Panc1 (cell line): ENCODE measurements at places on chromosomes 4 and X. TPM values are rescaled to one million over a fixed set of nuclear protein-coding genes. Genes with fewer than 3 reads are reported as not detected.

GRCh38 chr4:100286636-100287035 lies 96.4 kb upstream of the DDIT4L start:
- no peaks in the 10 kb centered on the region for H3K27me3 ChIP-seq
- H3K4me1 ChIP-seq = no peaks in the 10 kb centered on the region
- no peak overlapping the region for H3K4me3 ChIP-seq

Gene PPP1R3F
- 8.3 TPM for total RNA-seq

Gene SYP
- 12.4 TPM for total RNA-seq

DNA sequence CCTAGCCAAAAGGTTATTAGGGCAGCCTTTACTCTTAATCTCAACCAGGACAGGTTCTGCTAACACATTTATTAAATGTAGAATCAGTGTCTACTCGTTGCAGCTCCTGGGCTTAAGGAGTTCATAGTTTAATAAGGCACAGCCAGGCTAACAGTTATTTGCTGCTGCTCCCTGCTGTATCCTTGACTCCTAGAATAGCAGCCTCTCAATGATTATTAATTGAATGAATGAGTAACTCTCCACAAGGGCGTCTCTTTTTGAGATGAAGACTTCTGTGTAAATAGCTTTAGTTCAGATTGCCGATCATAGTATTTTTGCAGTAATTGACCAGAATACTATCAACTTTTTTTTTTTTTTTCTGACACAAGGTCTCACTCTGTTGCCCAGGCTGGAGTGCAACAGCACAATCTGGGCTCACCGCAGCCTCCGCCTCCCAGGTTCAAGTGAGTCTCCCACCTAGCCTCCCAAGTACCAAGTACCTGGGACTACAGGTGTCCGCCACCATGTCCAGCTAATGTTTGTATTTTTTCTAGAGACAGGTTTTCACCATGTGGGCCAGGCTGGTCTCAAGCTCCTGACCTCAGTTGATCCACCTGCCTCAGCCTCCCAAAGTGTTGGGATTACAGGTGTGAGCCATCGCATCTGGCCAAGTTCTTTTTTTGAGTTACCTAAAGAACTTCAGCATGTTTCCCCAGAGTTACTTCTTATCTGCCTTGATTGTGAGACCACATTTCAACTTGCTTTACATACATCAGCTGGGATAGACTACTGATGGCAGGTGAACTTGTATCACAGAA lies 2.9 kb downstream of the UGDH start:
- peaks cover 12% of the 10 kb centered on the region for H3K36me3 ChIP-seq
- H3K27ac ChIP-seq = peak overlapping the region; percentile 98
- no peak for DNase-seq
- peak overlapping the region; percentile 96 for H3K4me3 ChIP-seq

Gene SCML2
- 7.1 TPM for total RNA-seq

DNA sequence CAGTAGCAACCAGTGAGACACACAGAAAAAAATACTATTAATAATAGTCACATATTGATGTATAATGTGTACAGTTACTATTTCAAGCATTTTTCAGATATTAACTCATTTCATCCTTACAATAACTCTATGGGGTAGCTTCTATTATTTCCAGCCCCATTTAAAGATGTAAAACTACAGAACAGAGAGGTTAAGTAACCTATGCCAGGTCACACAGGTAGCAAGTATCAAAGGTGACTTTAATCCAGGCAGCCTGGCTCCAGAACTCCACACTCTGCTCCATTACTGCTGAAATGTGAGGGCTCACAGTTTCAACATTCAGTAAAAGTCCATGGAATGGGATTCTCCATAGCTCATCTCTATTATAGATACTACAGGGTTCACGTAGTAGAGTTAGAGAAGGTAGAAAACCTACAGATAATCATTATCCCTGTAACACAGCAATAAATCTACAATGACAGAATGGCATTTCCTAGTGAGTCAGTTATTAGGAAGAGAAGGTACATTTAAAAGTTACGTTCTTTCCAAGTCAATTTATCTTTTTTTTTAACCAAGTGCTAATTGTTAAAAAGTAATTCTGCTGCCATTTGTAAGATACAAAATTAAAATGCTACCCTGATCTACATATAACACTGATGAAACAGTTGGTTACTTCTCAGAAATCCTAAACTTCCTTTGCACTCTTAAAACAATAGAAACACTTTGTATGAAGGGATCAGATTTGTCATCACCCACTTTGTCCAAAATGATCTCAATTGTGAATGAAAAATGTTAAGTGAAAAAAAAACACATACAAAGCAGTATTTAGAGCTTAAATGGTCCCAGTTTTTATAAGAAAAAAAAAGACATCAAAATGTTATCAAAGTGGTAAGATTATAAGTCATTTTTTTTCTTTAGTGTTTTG lies 18.7 kb downstream of the RELL1 start:
- peaks cover 50% of the 10 kb centered on the region for H3K4me1 ChIP-seq
- DNase-seq = no peak
- no peaks in the 10 kb centered on the region for H3K27me3 ChIP-seq
- H3K27ac ChIP-seq = peak overlapping the region; percentile 75
- H3K36me3 ChIP-seq = no peaks in the 10 kb centered on the region
- H3K4me3 ChIP-seq = no peak overlapping the region

GRCh38 chr4:54941994-54942552 lies 183.3 kb downstream of the KDR start:
- no peak overlapping the region for H3K27ac ChIP-seq
- no peaks in the 10 kb centered on the region for H3K4me1 ChIP-seq
- no peak for DNase-seq

DNA sequence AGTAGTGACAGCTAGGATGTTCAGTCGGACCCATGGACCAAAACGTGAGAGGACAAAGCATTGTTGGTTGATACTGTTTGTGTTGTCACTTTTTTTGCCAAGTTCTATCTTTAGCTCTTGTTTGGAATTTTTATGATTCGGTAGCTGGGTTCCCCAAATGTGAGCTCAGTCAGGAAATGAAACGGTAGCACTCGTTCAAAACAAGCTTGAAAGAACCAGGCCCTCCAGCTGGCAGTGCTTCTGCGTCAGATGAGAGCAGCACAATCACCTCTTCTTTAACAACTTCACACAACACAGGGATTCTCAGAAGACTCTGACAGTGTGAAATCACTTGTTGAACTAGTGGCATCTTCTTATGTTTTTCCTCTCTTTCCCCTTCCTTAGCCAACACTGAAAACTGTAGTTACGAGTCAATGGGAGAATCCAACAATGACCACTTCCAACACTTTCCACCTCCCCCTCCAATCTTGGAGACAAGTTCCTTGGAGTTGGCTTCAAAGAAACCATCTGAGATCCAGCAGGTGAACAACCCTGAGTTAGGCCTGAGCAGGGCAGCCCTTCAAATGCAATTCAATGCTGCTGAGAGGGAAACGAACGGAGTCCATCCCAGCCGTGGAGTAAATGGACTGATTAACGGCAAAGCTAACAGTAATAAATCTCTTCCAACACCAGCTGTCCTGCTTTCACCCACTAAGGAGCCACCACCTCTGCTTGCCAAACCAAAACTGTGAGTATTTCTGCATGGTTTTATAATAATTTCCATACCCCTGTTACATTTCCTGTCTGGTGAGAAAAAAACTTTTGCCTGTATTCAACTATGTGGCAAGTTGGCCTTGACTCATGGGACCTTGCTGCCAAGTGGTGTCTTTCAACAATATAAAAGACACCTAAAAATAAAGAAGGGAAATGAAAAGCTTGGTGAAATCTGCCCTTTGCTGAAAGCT lies 214.6 kb downstream of the PALLD start:
- no peaks in the 10 kb centered on the region for H3K27me3 ChIP-seq
- H3K4me3 ChIP-seq = no peak overlapping the region
- no peaks in the 10 kb centered on the region for H3K36me3 ChIP-seq
- no peaks in the 10 kb centered on the region for H3K4me1 ChIP-seq

DNA sequence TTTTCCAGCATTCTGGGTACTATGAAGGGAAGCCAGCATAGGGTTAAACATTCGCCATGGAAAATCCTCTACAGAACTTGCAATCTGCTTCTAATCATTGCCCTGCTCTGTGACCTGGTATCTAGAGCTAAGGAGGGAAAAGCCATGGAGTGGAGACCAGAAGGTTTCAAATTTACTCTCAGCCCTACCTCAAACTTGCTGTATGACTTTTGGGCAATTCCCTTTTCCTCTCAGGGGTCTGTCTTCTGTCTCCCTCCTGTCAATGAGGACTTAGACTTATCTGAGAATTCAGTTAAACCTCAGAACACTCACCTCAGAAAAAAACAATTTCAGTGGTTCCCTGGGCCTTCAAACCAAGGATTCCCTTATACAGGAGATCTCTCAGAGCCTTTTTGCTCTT lies 29.1 kb downstream of the ARHGEF9 start:
- peaks cover 10% of the 10 kb centered on the region for H3K4me1 ChIP-seq
- H3K27me3 ChIP-seq = no peaks in the 10 kb centered on the region
- no peak for DNase-seq
- H3K27ac ChIP-seq = peak overlapping the region; percentile 77
- no peaks in the 10 kb centered on the region for H3K36me3 ChIP-seq

GRCh38 chr4:17204908-17205307 lies 306.5 kb upstream of the LDB2 start:
- no peaks in the 10 kb centered on the region for H3K4me1 ChIP-seq
- no peaks in the 10 kb centered on the region for H3K27me3 ChIP-seq
- H3K4me3 ChIP-seq = no peak overlapping the region
- H3K36me3 ChIP-seq = no peaks in the 10 kb centered on the region

Gene SFRP2
- 0.26 TPM for total RNA-seq

Gene CT55
- total RNA-seq = not detected
